Thoracic aorta (tissue), 2 donors: ENCODE measurements at places on chromosomes 2 and 18. TPM values are rescaled to one million over a fixed set of nuclear protein-coding genes. Genes with fewer than 3 reads are reported as not detected.

DNA sequence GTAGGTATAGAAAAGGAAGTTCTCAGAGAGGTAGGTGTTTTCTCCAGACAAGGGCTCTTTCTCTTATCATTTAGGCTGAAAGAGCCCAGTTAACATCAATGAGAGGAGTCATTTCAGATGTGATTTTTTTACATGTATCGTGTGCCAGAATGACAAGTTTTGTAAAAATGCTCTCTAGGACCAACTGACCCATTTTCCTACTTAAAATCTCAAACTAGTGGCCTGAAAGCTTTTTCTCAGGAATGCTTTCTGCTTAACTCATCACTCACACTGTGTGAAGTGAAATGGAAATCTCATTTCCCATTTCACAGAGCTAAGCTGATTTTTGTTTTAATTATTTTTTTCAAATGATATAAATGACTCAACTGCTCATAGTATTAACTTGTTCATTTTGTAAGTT lies 128.7 kb upstream of the CYP26B1 start:
- no peaks in the 10 kb centered on the region for H3K27me3 ChIP-seq
- no peak for DNase-seq
- H3K4me3 ChIP-seq = no peak overlapping the region
- no peak overlapping the region for H3K27ac ChIP-seq
- no peaks in the 10 kb centered on the region for H3K36me3 ChIP-seq

DNA sequence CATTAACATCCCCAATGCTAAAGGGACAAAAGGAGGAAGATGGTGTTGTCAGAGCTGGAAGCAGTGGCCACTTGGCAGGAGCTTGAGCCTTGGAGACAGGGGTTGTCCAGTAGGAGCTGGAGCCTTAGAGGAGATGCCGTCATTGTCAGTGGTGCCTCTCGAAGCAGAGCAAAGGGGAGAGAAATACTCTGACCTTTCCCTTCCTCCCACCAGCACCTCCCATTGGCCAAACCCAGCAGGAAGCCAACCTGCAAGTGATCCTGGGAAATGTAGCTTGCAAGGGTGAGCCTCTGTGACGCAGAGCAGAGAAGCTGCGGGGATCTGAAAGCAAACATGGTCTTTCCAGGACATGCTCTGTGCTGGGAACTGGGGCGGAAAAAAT lies 33.7 kb upstream of the MRPL19 start:
- DNase-seq = no peak
- no peaks in the 10 kb centered on the region for H3K4me1 ChIP-seq
- no peaks in the 10 kb centered on the region for H3K36me3 ChIP-seq
- no peak overlapping the region for H3K4me3 ChIP-seq
- H3K27me3 ChIP-seq = no peaks in the 10 kb centered on the region

ADAM23 gene
- 6.4 TPM for total RNA-seq

ANKRD30BL gene
- total RNA-seq = not detected

DNA sequence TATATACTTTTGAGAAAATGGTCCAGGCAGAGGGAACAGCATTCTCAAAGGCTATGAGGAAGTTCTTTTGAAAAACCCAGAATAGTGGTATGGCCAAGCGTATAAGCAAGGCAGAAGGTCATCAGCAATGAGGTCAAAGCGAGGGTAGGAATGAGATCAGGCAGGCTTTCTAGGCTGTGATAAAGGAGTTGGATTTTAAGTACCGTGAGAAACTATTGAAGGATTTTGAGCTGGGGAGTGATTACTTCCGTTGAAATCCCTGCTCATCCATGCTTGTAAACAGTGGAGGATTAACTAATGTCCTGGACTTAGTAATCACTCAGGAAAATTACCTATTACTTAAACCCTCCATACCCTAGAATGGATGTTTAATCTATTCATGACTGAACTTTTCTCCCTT lies 50.2 kb downstream of the EMILIN2 start:
- H3K27ac ChIP-seq = no peak overlapping the region
- H3K4me3 ChIP-seq = no peak overlapping the region
- H3K4me1 ChIP-seq = peaks cover 17% of the 10 kb centered on the region
